H7 (cell line): ENCODE measurements at places on chromosomes 12 and 14. TPM values are rescaled to one million over a fixed set of nuclear protein-coding genes. Genes with fewer than 3 reads are reported as not detected.
A peak's percentile ranks its signal among the peaks of the same experiment; 100 is the strongest.

- DNase-seq = peak; percentile 59
Measured at GRCh38 chr14:98906123-98906995, 365.6 kb downstream of the BCL11B start.

SSTR1 gene
- 2.0 and 10.8 TPM in 2 replicates for total RNA-seq

PIWIL1 gene
- not detected in 2 replicates for total RNA-seq

OR6C65 gene
- total RNA-seq = not detected in 2 replicates

ANAPC5 gene
- total RNA-seq = 161 and 167 TPM in 2 replicates
